AG09309 (cell line): ENCODE measurements at places on chromosomes 11 and 22.

DNA sequence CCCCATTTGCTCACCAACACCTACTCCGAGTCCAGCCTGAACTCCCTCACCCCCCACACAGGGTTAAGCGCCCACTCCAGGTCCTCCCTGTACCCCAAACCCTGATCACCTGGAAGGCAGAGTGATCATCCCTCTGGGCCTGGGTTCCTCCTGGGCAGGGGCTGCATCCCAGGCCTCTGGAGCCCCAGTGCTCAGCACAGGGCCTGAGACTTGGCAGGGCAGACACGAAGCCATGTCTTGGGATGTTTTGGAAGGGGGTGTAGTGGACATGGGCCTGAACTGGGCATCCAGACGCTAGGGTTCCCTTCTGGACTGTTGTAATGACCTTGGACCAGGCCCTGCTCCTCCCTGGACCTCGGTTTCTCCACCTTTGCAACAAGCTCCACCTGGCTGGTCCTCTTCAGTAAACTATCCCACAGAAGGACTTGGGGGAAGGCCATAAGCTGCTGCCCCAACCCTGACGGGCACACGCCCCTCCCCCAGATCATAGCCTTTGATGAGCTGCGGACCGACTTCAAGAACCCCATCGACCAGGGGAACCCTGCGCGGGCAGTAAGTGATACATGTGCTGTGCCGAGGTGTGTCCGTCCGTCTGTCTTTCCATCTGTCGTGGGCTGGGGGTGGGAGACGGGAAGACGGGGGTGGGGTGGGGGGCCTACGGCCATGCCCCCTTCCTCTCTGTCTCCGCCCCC, 3.9 kb downstream of the CNIH2 start:
- no peak for DNase-seq

- DNase-seq: no peak
Measured at GRCh38 chr11:16812274-16812673, 73.8 kb downstream of the C11orf58 start.

DNA sequence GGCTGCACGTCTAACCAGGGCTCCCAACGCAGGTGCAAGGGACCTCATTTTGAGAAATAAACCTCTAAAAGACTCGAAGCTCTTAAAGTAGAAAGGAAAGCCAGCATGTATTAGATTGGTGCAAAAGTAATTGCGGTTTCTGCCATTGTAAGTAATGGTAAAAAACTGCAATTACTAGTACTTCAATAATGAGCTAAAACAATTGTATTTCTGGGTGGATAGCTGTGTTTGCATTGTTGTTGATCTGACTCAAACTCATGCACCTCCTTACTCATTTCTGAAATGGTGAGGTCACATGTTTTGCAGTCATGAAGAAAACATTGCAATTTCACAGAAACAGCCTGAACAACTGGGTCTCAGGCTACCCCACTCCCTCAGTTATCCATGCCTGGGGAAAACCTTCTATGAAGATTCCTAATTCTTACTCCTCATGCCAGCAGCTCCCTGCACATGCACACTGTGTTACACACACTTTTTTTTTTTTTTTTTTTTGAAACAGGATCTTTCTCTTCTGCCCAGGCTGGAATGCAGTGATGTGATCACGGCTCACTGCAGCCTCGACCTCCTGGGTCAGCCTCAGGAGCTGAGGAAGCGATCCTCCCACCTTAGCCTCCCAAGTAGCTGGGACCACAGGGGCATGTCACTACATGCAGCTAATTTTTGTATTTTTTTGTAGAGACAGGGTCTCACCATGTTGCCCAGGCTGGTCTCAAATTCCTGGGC, 24.6 kb downstream of the VWCE start:
- DNase-seq: no peak

- no peak for DNase-seq
Measured at GRCh38 chr11:31449040-31449439, 60.4 kb downstream of the IMMP1L start.

DNA sequence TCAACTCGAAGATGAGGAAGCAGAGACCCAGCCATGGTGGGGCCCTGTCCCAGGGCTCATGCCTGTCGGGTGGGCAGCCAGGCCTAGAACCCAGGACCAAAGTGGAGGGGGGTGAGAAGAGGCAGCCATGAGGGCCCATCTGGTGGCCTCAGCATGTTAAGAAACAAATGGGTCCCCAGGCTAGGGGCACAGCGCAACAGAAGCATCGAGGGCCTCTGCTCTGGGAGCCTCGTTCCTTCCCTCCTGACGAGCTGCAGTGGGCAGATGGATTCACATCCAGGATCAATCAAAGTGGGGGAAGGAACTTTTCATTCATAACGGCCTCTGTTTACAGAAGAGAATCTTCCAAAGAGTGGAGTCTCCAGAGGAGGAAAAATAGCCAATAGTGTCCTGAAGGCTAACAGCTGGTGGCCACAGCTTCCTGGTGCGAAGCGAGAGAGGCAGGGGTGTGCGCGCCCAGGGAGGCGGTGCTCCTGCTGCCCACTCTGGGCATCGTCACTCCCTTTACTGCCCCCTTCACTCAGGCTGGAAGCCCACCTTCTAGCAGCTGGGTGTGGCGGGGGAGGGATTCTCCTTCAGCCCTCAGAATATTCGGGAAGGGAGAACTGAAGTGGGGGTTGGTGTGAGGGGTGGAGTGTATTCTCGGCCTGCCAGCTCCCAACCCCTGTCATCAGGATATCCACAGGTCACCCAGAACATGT, 4.3 kb downstream of the CBX7 start:
- no peak for DNase-seq

GRCh38 chr11:45048870-45049691, 97.4 kb upstream of the PRDM11 start:
- no peak for DNase-seq

GRCh38 chr11:28026634-28027290, 81.2 kb downstream of the KIF18A start:
- DNase-seq: no peak

- no peak for DNase-seq
Measured at GRCh38 chr11:19793326-19793725, 80.7 kb downstream of the NAV2 start.

GRCh38 chr11:20064961-20065405, 95.3 kb downstream of the DBX1 start:
- no peak for DNase-seq

DNA sequence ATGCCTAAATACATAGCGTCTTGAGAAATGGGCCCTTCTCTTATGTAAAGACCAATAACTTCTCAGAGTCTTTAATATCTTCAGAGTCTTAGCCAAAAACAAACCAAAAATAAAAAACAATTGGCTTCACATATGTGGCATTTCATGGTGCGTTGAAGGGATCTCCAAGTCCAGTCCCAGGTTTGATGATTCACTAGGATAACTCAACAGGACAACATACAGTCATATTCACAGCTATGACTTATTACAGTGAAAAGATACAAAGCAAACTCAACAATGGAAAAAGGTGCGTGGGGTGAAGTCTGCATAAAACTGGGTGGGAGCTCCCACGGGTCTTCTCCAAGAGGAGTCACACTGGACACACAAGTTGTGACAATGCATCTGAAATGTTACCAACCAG, 12.6 kb downstream of the SYTL2 start:
- DNase-seq: no peak

GRCh38 chr11:69718147-69718546, 14.3 kb upstream of the FGF19 start:
- no peak for DNase-seq

DNA sequence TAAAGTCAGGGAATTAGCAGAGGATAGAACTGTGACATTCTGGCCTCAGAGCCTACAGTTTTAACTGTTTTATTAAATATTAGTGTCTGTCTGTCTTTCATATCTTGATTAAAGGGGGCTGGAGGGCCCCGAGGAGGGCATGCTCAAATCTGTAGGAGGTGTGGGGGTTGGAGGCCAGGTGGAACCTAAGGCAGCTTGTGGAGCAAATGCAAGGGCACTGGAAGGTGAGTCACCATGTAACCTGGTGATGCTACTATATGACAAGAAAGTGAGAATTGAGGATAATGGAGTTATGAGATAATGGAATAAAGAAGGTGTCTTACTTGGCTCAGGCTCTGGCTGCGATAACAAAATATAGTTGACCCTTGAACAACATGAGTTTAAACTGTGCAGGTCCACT, 27.3 kb upstream of the TMEM86A start:
- DNase-seq: no peak

- no peak for DNase-seq
Measured at GRCh38 chr22:49929211-49929979, 11.0 kb downstream of the CRELD2 start.
